Right renal pelvis (tissue), 4 donors: ENCODE measurements at places on chromosomes 12 and 14.

DNA sequence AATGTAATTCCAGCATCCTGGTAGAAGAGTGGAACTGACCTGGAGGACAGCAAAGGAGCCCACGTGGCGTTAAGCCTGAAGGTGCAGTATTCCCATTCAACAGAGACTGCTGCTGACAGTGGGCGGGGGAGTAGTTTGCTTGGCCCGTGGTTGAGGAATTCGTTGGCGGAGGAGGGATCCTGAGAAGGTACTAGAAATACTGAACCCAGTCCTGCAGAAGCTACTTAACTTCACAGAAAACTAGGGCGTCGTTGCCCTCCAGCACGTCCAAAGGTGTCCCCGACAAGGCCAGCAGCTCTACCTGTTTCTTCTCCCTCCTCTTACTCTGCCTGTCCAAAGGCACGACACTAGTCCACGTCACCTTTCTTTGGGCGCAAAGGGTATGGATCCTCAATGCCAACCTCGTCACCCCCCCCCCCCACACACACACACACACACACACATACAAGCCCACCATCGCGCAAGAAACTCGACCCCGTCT is 303 bp downstream of the PUS7L start:
- DNase-seq, result no peak

GRCh38 chr12:91778091-91778832 is 367.4 kb downstream of the BTG1 start:
- peak; percentile 17 for DNase-seq

GRCh38 chr12:86719381-86719780 is 463.2 kb upstream of the MGAT4C start:
- no peak for DNase-seq

DNA sequence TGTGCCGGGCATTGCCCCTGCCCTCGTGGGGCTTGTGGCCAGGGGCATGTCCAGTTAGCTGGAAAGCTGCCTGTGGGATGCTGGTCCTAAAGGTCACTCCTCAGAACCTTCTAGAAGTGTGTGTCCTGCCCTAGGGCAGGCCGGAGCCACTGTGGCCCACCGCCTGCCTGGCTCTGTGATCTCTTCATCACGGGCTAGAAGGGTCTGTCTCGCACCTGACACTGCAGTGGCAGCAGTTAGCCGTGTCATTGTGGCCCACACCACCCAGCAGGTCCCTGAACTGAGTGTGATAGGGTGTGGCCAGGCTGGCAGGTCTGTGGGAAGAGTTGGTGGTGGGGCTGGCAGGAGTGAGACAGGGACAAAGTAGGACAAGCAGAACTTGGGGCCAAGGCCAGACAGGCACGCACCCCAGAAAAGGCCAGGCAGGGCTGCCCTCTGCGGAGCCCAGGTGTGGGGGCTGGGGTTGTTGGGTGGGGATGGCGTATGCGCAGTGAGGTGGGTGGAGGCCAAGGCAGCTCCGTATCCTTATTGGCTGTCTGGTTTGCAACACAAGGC is 41.2 kb downstream of the ADGRD1 start:
- no peak for DNase-seq

- no peak for DNase-seq
These were observed 7.3 kb upstream of the CLECL1 start for GRCh38 chr12:9740106-9740750.
